ENCODE measurements at places on chromosomes 12 and 14.

GRCh38 chr14:31221266-31221665 is 13.7 kb upstream of the HECTD1 start:
- no peak for DNase-seq

- DNase-seq = no peak
These were observed 18.1 kb downstream of the BCL11B start for GRCh38 chr14:99253890-99254289.

DNA sequence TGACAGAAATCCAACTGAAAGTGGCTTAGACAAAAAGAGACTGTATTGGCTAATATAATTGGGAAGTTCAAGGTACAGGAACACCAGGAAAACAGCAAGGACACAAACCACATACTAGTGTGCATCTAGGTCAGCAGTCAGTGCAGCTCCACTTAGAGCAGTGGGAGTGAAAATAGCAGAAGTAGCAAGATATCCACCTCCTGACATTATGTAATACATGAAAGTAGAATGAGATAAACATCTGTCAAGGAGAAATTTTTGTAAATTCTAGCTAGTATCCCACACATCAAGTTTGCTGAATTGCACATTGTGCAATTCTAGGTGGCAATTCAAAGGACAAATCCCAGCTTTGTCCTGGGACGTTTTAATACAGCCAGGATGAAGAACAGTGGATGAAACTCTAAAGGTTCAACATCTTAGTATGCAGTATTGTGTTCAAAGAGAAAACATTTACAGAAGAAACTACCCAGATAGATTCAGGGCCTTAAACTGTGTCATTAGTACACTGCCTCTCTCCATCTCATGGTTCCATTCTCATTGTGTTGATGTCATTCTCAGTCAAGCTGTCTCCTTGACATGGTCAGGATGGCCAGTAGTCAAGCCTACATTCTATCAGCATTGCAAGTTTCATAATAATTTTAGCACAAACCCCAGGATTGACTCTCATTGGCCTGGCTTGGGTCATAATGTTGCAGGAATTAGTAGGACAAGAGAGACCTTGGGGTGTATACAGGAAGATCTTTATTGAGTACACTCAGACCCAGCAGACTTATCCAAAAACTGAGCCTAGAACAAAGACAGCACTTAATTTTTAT is 56.8 kb downstream of the SDR9C7 start:
- no peak for DNase-seq

DNA sequence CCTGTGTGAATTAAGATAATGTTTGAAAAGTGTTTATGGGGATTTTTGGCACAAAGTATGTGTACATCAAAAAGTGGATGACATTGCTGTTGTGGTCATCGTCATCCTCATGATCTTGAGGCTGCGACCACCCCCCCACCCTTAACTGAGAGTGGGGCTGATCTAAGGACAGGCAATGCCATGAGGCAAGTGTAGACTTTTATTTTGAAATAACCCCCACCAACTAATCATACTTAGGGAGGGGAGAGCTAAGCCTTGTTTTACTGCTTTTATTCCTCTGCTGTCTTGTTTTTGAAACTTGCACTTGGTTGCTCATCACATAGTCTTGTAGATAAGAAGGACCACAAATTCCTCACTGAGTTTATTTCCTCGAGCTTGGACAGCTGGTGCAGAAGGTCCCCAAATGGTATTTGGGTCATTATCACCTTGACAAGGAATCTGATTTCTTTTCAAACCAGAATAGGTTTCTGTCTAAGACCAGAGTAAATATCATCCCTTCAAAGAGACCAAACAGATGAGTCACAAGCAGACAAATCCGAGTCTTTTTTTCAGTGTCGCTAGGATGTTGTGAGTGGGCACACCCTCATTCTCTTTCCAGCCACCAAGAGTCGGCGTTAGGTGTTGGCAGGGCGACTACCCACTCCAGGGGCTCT is 23.9 kb upstream of the SMOC1 start:
- no peak for DNase-seq

GRCh38 chr14:51996148-51996746 is 6.9 kb downstream of the RTRAF start:
- no peak for DNase-seq

DNA sequence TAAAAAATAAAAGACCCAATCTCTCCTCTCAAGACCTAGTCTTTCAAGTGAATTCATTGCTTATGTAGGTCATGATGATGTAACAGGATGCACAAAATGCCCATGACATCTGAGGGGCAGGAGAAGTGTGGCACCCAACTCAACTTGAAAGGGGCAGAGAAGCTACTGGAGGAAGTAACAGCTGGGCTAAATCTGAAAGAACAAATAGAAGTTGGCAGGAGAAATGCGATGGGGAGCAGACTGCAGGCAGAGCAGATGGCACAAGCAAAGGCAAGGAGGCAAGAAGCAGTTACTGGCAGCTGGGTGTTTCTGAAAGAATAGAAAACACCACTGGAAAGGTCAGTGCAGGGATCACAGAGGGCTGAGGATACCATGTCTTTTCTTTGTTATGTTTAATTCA is 14.6 kb downstream of the SLC38A4 start:
- DNase-seq = no peak

GRCh38 chr14:103543140-103543539 is 14.1 kb downstream of the TRMT61A start:
- peak; percentile 58 for DNase-seq

- no peak for DNase-seq
These were observed 466.6 kb downstream of the EGLN3 start for GRCh38 chr14:33484264-33484663.
